A549 treated with CpdA at 1 μM for 4 hours (cell line): ENCODE measurements at places on chromosomes 1 and 21. TPM values are rescaled to one million over a fixed set of nuclear protein-coding genes. Genes with fewer than 3 reads are reported as not detected.

Gene IL19
- total RNA-seq: not detected in 5 replicates

Gene HFM1
- total RNA-seq: 0.05 to 0.07 TPM in 2 of 5 replicates, not detected in the others

Gene PADI1
- total RNA-seq: 1.3 to 2.3 TPM (median 1.8 TPM) in 5 replicates

Gene A3GALT2
- total RNA-seq: not detected in 5 replicates

Gene SLC22A15
- 0.49 to 0.73 TPM (median 0.61 TPM) in 5 replicates for total RNA-seq

Gene SPRR1B
- total RNA-seq: not detected in 5 replicates

Gene TTLL10
- total RNA-seq: not detected in 5 replicates
